Dermis microvascular lymphatic vessel endothelial cell (primary cell): ENCODE measurements at places on chromosomes 1 and 21. TPM values are rescaled to one million over a fixed set of nuclear protein-coding genes. Genes with fewer than 3 reads are reported as not detected.

Gene MIXL1
- 0.13 TPM in 2 replicates for total RNA-seq

- DNase-seq: no peak
These were observed at the start of gene URB1 for GRCh38 chr21:32392880-32393676. Gene URB1 (minus strand): TSS chr21:32393012. CDS start chr21:32392910, 102 bp downstream.

GRCh38 chr1:58983162-58983561 lies 199.3 kb upstream of the JUN start:
- no peak for DNase-seq

DNA sequence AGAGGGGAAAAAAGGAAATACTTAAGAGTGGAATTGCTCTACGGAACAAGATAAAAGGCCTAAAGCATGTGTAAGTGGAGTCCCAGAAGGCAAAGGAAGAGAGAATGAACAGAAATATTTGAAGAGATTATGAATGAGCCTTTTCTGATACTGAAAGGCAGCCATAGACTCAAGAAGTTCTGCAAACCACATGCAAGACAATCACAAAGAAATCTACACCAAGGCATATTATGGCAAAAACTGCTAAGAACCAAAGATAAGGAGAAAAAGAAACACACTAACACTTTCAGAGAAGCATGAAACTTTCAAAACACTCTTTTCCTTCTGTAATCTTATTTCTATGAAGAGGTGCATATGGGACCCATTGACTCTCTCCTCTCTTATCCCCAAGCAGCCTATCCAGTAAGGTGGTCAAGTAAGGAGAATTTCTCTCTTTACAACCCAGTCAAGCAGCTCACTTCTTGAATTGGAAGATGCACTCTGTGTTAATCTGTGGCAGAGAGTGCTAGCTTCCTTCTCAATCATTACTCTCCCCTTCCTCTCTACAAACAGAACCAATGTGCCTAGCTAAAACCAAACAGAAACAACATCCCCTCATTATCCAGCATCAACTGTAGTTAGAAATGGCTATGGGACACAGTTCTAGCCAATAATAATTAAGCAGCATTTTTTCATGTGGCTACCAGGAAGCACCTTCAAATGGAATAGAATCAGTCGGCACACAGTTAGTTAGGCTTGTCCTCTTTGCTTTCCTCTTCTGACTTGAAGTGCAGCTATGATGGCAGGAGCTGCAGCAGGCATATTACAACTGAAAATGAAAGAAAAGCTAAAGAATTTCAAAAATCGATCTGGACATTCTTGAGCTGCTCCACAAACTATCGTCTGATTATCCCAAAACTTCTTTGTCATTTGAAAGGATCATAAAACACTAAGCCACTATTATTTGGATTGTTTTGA lies 25.9 kb downstream of the KRTAP19-8 start:
- DNase-seq: no peak

DNA sequence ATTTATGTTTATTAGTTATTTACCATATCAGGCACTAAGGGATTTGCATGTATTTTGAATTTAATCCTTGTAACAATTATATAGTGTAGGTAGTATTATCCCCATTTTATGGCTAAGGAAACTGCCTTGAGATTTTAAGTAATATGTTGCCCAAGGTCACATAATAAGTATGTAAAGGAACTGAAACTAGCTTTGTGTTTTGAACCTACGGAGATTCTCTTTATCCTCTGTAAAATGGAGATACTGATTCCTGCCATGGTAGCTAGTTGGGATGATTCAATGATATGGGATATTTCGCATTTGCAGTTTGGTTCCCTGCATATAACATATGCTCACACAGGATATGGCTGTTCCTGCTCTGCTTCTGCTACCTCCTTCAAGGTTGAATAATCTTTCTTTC lies 144.3 kb downstream of the ST6GALNAC3 start:
- no peak for DNase-seq
